Fibroblast of skin of left quadriceps (primary cell): ENCODE measurements at places on chromosomes 7 and 10.
A peak's percentile ranks its signal among the peaks of the same experiment; 100 is the strongest.

- DNase-seq, result peak; percentile 91
These were observed 3.9 kb upstream of the INA start for GRCh38 chr10:103273041-103273441.

GRCh38 chr10:79202188-79203013 lies 133.6 kb downstream of the ZMIZ1 start:
- no peak for DNase-seq

- no peak for DNase-seq
These were observed 85.7 kb upstream of the NMT2 start for GRCh38 chr10:15253951-15254807.

DNA sequence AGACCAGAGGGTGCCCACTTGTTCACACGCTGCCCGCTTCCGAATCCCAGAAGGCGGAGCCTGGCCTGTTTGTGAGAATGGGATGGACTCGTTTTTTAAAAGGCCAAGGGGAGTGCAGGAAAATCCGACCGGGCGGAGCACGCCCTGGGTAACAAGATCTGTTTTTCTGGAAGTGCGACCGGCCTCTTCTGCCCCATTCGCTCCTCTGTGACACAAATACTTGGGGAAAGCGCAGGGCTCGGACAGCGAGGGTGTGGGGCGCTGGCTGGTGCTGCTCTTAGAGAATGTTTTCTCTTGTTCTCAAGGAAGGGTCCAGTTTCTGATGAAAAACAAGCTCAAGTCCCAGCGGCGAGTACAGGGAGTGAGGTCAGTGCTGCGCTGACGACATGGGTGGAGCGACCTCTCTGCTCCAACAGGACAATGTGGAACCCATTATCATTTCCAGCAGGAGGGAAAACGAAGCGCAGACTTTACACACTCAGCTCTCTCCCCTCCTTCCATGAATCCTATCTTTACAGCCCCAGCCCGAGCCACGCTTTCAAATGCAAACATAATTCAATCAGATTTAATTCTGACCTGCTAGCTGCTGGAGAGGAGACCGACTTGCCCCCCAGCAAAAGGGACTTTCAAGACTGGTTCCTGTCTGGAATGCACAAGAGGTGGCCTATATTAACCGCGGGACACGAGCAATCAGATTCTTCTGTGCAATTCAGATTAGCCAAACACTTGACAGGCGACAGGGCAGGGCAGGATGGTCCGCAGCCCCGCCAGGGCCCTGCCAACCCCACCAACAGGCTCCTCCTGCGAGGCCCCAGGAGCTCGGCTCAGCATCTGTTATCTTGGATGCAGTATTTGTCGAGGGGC lies 1.1 kb downstream of the RADIL start:
- peak; percentile 25 for DNase-seq

- no peak for DNase-seq
These were observed 14.0 kb upstream of the UNCX start for GRCh38 chr7:1218541-1219165.

GRCh38 chr7:155731871-155732270 lies 80.4 kb downstream of the SHH start:
- DNase-seq, result no peak

- no peak for DNase-seq
These were observed 60.8 kb downstream of the XRCC2 start for GRCh38 chr7:152615031-152615741.

DNA sequence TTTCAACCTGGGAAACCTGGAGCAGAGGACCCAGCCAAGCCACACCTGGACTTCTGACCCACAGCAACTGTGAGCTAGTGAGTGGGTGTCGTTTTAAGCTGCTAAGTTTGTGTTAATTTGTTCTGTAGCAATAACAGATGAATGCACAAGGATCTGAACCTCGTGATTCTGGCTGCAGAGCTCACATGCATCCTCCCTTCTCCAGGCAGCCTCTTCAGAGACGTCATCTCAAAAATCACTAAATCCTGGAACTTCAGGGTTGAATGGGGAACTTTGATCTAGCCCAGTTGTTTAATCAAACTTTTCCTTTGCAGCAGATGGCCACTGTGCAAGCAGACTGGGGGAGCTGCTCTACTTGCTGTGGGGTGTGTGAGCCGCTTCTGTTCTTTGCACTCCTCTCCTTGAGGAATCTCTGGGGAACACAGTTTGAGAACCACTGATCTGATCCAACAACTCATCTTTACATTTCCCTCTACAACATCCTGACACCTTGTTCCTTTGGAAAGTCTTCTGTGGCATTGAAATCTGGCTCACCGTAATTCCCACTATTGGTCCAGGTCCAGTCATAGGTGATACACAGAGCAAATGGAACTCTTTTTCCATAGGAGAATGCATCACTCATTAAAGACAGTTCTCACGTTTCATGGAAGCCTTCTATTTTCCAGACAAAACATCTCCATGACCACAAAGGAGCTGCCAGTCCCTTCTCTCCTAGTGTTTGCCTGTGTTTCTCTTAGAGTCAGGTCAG lies 90.3 kb downstream of the CHN2 start:
- no peak for DNase-seq

DNA sequence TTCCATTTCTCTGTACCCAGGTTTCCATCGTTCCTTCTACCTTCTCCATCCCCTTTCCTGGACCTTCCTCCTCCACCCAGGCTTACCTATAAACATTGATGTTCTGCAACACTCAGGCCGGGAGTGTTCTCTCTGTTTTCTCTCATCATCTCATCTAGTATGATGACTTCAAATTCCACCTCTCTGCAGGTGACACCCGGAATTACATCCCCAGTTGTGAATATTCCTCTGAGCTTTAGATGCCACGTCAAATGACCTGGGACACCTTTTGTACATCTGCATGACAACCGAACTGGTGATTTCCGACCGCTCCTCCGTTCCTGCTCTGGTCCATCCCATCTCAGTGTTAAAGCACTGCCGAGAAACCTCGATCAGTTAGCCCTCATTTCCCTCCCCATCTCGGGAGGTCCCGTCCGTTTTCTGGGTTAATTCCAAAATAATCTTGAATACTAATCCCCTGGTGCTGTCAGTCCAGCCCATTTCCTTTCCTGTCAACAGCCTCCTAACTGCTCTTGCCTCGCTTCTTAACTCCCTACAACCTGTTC lies 76.7 kb upstream of the SAMD8 start:
- DNase-seq, result no peak

DNA sequence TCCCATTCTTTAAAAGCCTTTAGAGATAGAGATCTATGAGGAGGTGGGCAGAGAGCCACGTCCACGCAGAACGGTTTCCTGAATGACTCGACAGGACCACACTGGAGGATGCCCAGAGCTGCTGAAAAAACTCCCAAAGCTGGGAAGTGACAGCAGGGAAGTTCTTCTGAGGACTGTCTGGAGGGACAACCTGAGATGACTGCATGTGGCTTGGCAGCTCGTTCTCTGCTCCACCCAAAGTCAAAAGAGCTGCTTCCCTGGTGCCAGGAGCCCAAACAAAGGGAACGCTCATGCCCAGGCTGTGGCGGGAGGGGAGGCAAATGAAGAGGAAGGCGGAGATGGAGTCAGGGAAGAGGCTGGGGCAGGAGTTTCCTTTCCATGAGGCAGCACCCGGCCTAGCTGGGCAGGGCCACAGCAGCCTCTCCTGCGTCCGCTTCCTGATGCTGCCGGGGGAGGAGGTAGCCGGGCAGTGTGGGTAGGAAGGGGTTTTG lies 95.4 kb downstream of the CCDC3 start:
- DNase-seq, result no peak

DNA sequence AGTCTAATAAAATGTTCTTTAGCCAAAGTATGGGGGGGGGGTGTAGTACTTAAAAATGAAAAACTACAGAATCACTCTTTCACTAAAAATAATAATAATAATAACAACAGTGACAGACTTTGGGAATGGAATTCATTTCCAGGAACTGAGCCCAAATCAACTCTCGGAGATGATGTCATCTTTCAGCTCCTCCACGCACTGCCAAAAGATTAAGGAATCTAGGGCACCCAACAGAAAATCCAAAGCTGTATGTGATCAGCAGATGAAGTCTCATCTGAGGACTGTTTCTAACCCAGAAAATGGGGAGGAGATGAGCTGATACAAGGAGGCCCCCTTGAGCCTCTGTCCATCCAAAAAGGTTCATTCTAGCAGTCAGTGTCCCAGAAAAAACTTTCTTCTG lies 54.5 kb downstream of the GRB10 start:
- DNase-seq, result peak; percentile 17

DNA sequence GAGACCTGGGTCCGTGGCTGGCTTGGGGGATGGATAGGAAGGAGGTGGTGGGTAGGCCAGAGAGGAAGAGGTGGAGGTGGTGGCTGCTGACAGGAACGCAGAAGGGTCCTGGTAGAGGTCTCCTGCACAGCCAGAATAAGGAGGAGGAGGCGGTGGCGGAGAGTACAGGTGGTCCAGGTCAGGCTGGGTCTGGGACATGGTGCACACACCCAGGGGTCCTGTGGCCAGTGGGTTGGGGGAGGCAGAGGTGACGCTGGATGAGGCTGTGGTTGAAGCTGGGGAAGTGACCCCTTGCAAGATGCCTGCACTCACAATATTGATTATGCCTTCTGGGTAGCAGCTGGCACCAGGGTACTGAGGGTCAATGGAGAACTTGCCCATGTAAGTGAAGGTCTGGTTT lies 2.2 kb downstream of the EGR2 start:
- DNase-seq, result no peak

DNA sequence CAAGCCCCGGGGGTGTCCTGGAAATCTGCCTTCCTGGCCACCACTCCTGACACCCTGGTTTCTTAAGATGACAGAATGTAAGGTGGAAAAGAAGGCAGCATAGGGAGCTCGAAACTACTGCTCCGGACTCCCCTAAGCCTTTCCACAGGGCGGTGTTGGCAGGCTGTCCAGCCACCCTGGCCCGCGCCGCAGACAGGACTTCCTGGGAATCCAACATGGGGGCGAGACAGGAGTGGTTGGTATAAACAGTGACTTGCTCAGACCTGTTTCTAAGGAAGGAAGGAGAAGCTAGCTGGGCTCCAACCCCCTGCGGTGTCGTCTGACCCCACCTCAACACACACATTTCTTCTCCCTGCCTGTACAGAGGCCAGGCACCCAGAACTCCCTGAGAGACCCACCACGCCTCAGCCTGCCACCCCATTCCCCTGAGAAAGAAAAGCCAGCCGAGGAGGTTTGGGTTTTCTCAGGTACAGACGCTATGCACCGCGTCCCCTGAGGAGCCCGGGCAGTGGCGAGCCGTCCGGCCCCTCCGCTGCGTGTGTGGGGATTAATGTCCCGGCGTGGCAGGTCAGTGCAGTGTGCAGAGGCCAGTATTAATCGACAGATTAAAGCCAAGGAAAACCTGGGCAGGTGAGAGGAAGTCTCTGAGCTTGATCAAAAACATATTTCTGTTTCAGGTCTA lies 349.6 kb upstream of the MKI67 start:
- no peak for DNase-seq

GRCh38 chr7:99543916-99544315 lies 8.0 kb downstream of the FAM200A start:
- DNase-seq, result no peak

- no peak for DNase-seq
These were observed 477.9 kb downstream of the RPS24 start for GRCh38 chr10:78511324-78512204.

DNA sequence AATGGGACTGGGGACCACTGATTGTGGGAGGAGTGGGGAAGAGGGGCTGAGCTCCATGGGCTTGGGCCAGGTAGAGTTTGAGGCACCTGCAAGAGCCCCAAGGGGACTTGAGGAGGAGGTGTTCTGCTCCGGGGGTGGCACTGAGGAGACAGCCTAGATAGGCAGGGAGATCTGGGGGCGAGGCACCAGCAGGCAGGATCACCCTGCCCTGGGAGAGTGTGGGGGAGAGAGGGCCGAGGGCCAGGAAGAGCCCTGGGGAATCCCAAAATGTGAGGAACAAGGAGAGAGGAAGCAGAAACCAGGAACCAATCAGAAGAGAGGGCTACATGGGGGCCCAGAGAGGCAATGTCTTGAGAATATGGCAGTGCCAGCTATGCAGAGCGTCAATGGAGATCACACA lies 34.6 kb downstream of the LEP start:
- DNase-seq, result no peak

GRCh38 chr7:16455591-16455990 lies 9.9 kb downstream of the SOSTDC1 start:
- no peak for DNase-seq

GRCh38 chr7:31023877-31024276 lies 28.2 kb upstream of the ADCYAP1R1 start:
- DNase-seq, result no peak

GRCh38 chr7:145860809-145861208 lies 255.8 kb upstream of the CNTNAP2 start:
- DNase-seq, result no peak

GRCh38 chr10:116848032-116848943 lies 1.0 kb upstream of the ENO4 start:
- no peak for DNase-seq

DNA sequence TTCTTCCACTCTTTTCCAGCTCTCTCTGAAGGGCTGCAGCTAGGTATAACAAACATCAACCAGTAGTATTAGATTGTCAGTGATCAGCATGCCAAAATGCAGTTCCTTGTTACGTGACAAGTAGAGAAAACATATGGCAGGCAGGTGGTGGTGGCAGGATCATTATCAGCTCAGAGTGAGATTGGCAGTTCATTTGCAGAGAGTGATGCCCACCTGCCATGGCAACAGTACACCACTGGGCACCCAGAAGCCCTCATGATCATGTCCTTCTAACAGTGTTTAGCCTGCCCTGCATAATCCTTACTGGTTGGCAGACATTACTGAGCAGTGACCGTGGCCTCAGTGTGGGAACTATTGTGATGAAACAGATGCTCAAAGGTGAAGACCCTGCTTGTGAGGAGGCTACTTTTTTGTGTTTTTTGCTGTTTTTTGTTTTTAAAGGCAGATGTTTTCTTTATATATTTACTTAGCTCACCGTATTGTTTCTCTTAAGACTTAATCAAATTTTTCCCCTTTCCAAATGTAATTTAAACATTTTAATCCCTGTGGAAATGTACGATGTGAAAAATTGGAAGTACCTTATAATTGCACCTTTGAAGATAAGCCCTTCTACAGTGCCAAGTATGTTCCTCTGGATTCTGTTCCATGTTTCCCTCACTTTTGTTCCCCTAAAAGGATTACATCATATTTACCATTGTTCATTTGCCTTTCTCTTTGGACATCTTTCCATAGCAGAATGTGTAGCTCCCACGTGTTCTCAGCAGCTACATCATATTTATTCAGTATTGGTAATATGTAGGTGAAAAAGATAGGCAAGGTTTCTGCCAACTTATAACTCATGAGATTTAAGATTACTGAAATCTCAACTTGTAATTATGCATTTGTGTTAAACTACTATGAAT lies 179.6 kb downstream of the SND1 start:
- no peak for DNase-seq

GRCh38 chr10:52194191-52194590 lies 119.9 kb upstream of the DKK1 start:
- no peak for DNase-seq

DNA sequence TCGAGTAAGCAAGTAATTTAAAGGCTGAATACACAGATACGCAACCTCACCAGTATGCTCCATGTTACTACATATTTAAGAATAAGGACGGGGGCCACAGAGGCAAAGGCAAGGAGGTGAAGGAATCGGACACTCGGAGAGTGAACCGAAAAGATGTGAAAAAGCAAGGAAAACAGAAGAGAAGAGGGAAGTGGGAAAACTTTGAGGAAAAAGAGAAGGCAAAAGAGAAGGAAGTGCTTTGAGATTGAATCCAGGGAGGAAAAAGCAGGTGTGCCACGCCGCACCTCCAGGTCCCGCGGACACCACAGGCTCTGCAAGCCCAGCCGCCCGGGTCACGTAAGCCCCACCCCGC lies 367 bp upstream of the AVL9 start:
- DNase-seq, result no peak

GRCh38 chr10:47013507-47014154 lies 102.4 kb downstream of the PTPN20 start:
- no peak for DNase-seq
